ENCODE measurements at places on chromosomes 2 and 18. TPM values are rescaled to one million over a fixed set of nuclear protein-coding genes. Genes with fewer than 3 reads are reported as not detected.
A peak's percentile ranks its signal among the peaks of the same experiment; 100 is the strongest.

DNA sequence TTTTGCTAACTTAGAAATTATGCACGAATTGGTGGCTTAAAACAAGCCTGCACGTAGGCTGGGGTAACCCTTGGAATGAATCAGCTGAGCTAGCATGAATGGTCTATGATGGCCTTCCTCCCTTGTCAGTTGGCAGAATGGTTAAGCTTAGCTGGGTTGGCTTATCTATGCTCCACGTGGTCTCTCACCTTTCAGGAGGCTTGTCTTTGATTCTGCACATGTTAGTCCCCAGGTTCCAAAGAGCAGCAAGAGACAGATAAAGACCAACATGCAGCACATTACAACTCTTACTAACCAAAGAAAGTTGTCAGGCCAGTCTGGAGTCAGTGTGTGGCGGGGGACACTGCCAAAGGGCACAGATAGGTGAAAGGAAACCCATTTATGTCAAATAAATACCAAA lies 700.9 kb upstream of the SYT4 start:
- H3K36me3 ChIP-seq = no peaks in the 10 kb centered on the region
- no peak for DNase-seq
- H3K4me1 ChIP-seq = no peaks in the 10 kb centered on the region
- no peaks in the 10 kb centered on the region for H3K27me3 ChIP-seq
- no peak overlapping the region for H3K27ac ChIP-seq

DNA sequence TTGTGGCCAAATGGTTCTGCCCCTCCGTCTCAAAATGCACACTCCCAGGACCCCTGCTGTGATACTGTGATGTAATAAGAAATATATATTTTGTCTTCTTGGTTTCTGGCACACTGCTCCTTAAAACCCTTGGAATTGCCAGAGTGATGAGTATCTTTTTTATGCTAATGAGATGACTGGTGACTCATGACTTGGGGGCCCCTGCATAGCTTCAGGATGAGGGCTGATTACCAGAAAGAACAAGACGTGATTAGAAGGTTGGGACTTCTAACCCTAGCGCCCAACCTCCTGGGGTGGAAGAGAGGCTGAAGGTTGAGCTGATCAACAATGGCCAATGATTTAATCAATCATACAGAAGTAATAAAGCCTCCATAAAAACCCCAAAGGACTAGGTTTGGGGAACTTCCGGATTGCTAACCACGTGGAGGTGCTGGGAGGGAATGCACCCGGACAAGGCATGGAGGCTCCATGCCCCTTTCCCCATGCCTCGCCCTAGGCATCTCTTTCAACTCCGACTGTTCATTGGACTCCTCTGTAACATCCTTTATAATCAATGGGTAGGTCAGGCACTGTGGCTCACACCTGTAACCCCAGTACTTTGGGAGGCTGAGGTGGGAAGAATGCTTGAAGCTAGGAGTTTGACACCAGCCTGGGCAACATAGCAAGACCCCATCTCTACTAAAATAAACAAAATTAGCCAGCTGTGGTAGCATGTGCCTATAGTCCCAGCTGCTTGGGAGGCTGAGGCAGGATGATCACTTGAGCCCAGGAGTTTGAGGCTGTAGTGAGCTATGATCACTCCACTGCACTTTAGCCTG lies 89.1 kb downstream of the HS1BP3 start:
- H3K36me3 ChIP-seq = no peaks in the 10 kb centered on the region
- no peak overlapping the region for H3K4me3 ChIP-seq
- H3K27me3 ChIP-seq = no peaks in the 10 kb centered on the region

PPP1R1C gene
- 5.4 TPM for total RNA-seq

TRIM43 gene
- not detected for total RNA-seq

DNA sequence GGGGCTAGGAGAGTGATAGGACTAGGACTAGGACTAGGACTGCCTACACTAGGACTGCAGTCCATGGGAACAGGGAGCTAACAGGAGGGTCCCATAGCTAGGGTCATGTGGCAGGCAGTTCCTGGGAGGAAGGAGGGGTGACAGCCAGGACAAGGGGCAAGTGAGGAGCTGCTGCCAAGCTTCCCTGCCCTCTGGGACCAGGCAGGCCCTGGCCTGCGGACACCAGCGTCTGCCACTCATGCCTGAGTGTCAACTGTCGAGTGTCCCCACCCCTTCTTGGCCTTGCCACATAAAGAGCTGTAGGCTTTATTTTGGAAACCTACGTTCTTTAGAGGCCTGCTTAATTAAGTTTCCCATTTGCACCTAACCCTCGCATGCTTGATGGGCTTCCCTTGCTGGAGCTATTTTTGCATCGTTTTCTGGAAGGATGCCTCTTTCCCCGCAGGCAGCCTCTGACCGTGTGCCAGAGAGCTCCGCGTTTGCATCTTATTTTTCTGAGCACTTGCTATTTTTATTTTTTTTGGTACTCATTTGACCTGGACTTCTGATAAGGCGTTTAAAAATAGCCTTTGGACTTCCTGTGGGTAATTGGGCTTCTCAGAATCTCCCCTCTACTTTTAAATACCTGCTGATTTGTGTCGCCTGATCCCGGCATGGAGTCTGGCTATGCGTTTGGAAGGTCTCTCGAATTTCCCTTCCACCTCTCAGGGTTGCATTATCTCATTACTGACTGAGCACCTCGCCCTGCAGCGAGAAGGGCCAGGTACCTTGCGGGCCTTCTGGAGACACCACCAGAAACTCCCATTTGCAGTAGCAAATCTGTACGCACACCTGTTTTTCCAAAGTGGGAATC lies 66.4 kb downstream of the SH3RF3 start:
- no peak overlapping the region for H3K4me3 ChIP-seq
- no peaks in the 10 kb centered on the region for H3K36me3 ChIP-seq
- DNase-seq = peak; percentile 9

DNA sequence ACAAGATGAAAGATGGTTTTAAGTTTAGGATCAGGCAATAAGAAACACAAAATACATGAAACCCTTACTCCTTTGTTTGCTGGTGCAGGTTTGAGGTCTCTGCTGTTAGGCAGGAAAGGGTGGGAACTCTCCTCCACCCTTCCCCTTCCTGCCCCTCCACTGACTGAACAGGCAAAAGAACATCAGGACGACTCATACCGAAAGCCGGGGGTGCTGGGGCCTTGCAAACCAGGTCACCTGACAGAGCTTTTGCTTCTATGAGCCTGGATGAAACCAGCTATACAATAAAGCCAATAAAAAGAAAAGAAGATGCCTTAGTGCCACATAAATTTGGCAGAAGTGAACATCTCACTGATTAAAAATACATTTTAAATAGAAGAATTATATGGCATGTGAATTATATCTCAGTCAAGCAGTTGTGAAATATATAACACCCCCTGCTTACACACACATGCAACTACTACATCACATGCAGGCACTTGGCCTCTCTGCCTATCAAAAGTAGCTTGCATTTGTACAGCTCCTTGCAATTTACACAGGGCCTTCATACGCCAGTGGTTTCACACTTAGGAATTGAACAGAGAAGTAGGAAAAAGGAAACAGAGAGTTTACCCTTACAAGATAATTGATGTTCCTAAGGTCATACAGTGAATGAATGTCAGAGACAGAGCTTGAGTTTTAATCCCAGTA lies 215.1 kb upstream of the TRIB2 start:
- H3K27ac ChIP-seq = no peak overlapping the region
- no peak overlapping the region for H3K4me3 ChIP-seq
- H3K27me3 ChIP-seq = no peaks in the 10 kb centered on the region
- peaks cover 23% of the 10 kb centered on the region for H3K4me1 ChIP-seq
- H3K36me3 ChIP-seq = no peaks in the 10 kb centered on the region

- no peak for DNase-seq
- no peaks in the 10 kb centered on the region for H3K4me1 ChIP-seq
- H3K4me3 ChIP-seq = no peak overlapping the region
Measured at GRCh38 chr18:50802141-50802540, 17.7 kb downstream of the MRO start.

UGT1A3 gene
- total RNA-seq = not detected

DNA sequence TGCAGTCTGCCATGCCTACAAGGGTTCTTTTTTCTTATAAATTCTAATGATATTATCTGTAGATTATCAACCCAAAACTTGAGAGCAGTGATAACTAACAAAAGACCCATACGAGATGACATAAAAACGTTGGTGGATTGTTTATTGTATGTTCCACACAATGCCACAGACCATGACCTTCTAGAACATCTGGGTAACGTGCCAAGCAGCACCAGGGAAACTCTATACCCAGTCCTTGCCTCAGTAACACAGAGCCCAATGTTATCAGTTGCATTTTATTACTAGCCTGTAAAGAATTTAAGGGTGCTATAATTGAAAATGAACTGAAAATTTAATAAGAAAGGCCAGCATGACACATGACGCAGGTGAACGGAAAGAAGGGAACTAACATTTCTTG lies 99.1 kb upstream of the UGP2 start:
- H3K27ac ChIP-seq = no peak overlapping the region
- H3K4me1 ChIP-seq = no peaks in the 10 kb centered on the region
- no peak for DNase-seq
- no peaks in the 10 kb centered on the region for H3K36me3 ChIP-seq
- H3K27me3 ChIP-seq = no peaks in the 10 kb centered on the region

DNA sequence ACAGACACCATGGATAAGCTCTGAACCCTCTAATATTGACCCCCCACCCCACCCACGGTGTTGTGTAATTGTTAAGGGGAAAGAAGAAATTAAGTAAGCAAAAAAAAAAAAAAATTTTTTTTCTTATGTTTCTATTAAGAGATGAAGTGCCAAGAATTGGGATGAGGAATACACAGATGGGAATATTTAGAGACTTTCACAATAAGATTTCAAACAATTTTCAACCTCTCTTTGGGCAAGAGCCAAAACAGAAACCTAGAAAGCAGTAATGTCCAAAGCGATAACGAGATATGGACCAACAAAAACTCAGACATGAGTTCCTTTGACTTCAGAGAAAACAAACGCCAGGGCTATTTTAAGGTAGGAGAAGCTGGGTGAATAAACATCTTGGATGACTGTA lies 14.4 kb downstream of the PIEZO2 start:
- no peak for DNase-seq
- H3K36me3 ChIP-seq = no peaks in the 10 kb centered on the region
- H3K27me3 ChIP-seq = no peaks in the 10 kb centered on the region

IL37 gene
- not detected for total RNA-seq

Data from right atrium auricular region (tissue), 2 donors.